Retina (tissue), 1 donor: ENCODE measurements at places on chromosomes 5 and 9.

GRCh38 chr5:71456362-71456743 lies 902 bp downstream of the BDP1 start:
- DNase-seq, result no peak

GRCh38 chr5:81020478-81021167 lies 60.5 kb downstream of the RASGRF2 start:
- DNase-seq, result no peak

- no peak for DNase-seq
These were observed 123.4 kb downstream of the RPS23 start for GRCh38 chr5:82154776-82155175.

- no peak for DNase-seq
These were observed 18.5 kb downstream of the AGTPBP1 start for GRCh38 chr9:85723215-85723614.

GRCh38 chr9:100287186-100287585 lies 65.6 kb downstream of the TEX10 start:
- no peak for DNase-seq

GRCh38 chr9:138025417-138025816 lies 147.8 kb downstream of the CACNA1B start:
- no peak for DNase-seq

DNA sequence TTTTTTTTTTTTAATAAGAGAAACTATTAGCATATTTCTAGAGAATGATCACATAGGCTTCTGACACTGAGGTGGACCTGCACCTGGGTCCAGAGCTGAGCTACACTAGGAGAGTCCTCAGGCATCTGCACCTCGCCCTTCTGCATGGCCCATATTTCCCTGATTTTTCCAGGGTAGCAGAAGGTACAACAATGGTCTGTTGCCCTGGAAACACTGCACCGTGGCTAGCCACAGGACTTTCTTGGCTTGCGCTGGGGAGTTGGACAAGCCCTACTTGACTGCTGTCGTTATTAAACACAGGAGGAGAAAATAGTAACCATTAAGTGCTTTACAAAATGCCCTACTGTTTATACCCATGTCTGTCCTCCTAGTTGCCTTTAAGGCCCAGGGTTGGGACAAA lies 615.7 kb upstream of the MEF2C start:
- no peak for DNase-seq

GRCh38 chr9:92468206-92468605 lies 14.1 kb downstream of the ASPN start:
- DNase-seq, result no peak

DNA sequence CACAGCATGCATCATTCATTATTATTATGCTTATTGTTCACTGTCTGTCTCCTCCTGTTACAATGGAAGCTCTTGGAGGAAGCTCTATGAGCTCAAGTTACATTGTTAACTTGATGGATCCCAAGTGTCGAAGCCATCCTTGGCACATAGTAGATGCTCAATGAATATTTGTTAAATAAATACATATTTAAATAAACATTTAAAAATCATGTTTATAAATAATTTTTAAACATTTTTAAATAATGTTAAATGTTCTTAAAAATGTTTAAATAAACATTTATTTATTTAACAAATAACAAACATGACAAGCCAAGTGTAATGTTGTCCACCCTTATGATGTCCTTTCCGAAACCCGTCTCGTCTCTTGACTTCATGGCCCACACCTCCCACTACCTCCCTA lies 69.5 kb downstream of the USP20 start:
- no peak for DNase-seq

DNA sequence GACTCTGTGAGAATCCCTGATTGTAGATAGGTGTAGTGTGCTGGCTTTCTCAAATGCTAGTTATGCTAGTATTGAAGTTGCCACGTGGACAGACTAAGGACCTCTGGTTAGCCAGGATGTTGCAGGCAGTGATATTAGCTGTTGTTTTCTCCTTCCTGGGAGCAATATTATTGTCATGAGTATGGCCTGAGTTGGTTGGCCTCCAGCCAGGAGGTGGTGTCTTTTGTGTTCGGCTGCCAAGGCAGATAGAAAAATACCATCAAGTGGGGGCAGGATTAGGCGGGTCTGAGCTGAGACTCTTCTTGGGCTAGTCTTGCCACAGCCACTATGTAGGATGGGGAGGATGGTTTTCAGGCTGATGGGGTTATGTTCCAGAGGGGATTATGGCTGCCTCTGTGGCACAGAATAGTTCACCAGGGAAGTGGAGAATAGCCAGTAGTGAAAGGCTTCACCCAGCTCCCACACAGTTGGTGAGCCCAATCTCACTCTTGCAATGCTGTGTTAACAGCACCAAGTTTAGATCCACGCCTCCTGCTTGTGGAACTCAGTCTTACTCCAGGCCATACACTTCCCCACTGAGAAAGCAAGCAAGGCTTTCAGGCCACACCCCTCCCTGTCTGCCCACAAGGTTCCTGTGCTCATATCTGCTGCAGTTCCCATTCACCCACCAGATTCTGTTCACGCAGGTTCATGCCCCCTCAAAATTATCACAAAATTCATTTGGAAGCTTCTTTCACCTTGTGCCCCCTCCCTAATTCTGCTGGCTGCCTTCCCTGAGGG lies 31.2 kb downstream of the GHR start:
- no peak for DNase-seq

DNA sequence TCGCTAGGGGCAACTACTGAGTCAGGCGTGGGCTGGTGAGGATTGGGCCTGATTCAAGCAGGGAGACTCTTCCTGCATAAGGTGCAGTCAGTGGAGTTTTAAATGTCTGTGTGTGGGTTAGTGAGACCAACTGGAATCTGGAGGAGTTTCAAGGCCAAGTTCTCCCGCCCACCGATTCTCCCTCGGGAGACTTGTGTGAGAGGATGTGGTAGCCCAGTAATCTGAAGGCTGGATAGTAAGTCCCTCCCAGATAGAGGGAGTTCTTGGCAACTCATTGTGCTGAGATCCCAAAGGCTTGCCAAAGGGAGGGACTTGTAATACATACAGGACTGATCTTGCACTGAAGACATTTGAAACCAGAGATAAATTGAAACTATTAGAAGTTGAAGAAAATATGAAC lies 51.8 kb downstream of the WDR36 start:
- no peak for DNase-seq

GRCh38 chr5:13108265-13108664 lies 836.2 kb downstream of the DNAH5 start:
- no peak for DNase-seq

- DNase-seq, result no peak
These were observed 197.0 kb upstream of the VLDLR start for GRCh38 chr9:2424619-2425033.

DNA sequence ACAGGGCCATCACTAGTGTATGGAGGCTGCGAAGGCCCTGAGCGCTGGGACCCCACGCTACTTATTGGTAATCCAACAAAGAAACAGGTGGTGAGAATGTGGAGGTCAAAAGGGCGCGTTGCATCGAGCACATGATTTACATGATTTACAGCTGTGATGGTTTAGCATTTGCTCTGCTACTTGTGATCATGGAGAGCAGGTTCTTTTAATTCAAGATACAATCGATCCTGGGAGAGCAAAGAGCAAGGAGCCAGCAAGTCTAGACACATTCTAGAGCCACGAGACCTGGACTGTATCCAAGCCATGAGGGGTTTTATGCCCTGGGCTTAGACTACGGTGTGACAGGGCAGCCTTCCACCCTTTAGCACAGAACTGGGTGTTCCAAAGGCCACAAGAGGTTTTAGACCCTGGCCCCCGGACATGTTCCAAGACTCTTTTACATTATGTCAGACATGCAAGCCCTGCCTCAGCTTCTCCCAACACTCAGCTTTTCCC lies 47.0 kb upstream of the CLK4 start:
- no peak for DNase-seq

DNA sequence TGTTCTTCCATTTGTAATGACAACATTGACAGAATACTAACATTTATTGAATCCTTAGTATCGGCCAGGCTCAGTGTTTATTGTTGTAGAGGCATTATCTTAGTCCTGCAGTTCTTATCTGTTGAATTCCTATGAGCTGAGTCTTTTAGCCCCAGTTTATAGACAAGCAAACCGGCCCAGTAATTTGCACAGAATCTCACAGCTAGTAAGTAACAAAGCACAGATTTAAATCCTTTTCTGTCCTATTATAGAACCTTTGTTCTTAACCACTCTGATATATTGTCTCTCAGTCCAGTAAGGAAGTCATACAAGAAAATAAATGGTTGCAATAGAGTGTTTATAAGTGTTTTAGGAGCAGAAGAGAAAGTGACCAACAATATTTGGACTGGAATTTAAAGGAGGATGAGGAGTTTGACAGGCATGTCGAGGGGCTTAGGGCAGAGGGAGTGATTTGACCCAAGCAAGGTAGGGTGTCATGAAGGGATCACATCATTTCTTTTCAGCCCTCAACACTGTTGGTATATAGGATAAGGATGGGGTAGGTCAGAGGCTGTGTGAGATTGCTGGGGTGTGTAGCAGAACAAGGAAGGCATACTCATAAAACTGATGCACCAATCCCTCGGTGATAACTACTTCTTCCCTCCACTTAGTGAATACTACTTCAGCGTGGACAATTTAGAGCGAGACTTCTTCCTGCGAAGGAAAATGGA lies 39.5 kb downstream of the LARP1 start:
- DNase-seq, result no peak

DNA sequence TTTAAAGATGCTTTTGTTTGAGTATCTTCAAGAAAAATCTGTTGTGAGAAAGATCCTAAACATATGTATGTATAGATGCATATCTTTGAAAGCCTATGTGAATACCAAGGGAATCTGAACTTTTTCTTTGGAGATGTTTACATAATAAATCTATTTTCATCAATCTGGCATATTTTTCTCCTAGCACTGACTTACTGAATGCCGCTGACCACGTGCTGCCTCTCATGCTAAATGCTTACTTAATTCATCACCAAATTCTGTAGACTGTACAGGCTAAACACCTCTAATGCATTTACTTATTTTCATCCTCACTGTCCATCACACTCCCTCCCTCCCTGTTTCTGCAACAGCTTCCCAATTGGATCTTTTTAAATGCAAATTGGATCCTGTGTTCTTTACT lies 566.2 kb upstream of the WWC1 start:
- DNase-seq, result no peak

DNA sequence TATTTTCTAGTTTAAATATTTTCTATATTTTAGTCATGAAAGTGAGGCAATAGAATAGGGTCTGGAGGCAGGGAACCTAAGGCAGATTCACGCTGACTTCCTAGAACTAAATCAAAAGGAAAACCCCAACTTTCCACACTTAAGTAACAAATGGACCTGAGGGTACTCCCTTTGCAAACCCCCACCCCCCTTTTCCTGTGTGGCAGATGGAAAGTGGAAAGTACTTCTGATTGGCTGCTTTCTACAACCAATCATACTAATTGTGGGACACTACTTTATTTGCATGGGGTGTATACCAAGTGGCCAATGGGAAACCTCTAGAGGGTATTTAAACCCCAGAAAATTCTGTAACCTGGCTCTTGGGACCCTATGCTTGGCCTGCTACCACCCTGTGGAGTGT lies 4.8 kb upstream of the CENPH start:
- no peak for DNase-seq

- DNase-seq, result no peak
These were observed 153.2 kb downstream of the TARS1 start for GRCh38 chr5:33594006-33594405.

DNA sequence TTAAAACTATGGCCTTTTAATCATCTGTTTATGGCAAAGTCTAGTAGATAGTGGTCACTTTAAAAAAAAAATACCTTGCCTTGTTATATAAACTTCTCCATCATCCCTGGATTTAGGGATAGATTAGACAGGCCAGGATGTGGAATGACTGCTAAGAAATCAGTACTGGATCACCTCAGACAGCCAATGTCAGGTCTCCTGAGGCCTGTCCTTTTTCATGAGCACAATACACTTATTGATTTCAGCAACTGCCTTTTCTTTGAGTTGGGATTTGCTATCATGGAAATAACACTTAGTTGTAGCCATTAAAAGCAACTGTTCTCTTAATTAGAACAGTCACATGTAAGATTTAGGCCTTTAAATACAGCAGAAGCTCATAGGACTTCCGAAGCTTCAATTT lies 77.9 kb downstream of the NLN start:
- DNase-seq, result no peak

GRCh38 chr9:124500028-124500795 lies 7.0 kb downstream of the NR5A1 start:
- no peak for DNase-seq

DNA sequence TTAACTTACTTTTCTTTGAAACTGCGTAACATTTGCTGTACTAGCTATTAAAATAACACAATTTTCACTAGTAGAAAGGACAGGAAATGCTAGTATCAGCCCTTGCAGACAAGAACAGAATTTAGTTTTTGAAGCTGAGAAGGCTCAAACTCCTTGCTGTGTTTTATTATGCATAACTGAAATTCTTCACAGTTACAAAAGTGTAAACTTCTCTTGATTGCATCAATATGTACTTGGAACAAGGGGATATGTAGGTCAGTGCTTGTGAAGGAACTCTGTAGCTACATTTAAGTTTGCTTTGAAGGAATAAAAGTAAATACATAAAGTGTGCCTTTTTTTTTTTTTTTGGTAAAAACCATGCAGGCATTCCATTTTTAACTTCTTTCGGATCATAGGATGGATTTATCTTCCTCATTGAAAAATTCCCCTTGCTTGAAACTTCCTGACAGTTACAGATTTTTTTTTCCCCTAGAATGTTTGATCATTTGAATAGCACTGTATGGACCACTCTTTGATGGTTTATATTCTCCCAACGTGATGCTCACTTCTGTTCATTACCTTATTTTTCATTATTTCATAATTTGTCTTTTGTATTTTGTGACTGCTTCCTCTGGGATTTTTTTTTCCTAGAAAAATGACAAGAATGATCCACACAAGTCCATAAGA lies 94.9 kb upstream of the DAB2 start:
- DNase-seq, result no peak

DNA sequence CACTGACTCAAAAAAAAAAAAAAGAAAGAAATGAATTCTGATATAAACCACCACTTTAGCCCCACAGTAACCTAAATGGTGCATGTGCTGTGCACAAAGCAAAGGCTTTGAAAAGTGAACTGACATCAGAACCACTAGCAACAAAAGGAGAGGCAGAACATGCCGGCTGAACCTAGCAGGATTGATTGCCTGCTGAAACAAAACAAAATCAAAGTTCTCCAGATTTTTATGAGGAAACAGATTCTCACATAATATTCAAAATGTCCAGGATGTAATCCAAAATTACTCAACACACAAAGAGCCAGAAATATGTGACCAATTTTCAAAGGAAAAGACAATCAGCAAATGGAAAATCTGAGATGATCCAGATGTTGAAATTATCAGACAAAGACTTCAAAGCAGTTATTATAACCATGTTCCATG lies 37.9 kb downstream of the UBTD2 start:
- DNase-seq, result no peak
